ENCODE measurements at places on chromosomes 2 and 18.

- H3K4me1 ChIP-seq = peaks cover 35% of the 10 kb centered on the region
- no peak for DNase-seq
- H3K27me3 ChIP-seq = no peaks in the 10 kb centered on the region
- no peak overlapping the region for H3K27ac ChIP-seq
- no peak overlapping the region for H3K4me3 ChIP-seq
Observed at GRCh38 chr2:165637396-165637795, 156.7 kb downstream of the GALNT3 start.

GRCh38 chr2:10301941-10302478, 694 bp upstream of the HPCAL1 start:
- DNase-seq = no peak
- peaks cover 30% of the 10 kb centered on the region for H3K4me1 ChIP-seq
- 0 out of 2 replicates have a peak overlapping the region, but pooled peaks have one; percentile 42 for H3K27ac ChIP-seq
- no peaks in the 10 kb centered on the region for H3K36me3 ChIP-seq
- peaks cover 46% of the 10 kb centered on the region for H3K27me3 ChIP-seq
- peak overlapping the region; percentile 48 for H3K4me3 ChIP-seq

- H3K36me3 ChIP-seq = no peaks in the 10 kb centered on the region
- H3K4me3 ChIP-seq = no peak overlapping the region
- H3K27ac ChIP-seq = no peak overlapping the region
- no peak for DNase-seq
- no peaks in the 10 kb centered on the region for H3K27me3 ChIP-seq
Observed at GRCh38 chr18:23342506-23342905, 110.6 kb upstream of the RIOK3 start.

GRCh38 chr18:49161627-49162026, 210.9 kb upstream of the SMAD7 start:
- H3K4me3 ChIP-seq = no peak overlapping the region
- H3K4me1 ChIP-seq = peaks cover 11% of the 10 kb centered on the region
- no peak for DNase-seq
- H3K27ac ChIP-seq = no peak overlapping the region
- no peaks in the 10 kb centered on the region for H3K27me3 ChIP-seq

DNA sequence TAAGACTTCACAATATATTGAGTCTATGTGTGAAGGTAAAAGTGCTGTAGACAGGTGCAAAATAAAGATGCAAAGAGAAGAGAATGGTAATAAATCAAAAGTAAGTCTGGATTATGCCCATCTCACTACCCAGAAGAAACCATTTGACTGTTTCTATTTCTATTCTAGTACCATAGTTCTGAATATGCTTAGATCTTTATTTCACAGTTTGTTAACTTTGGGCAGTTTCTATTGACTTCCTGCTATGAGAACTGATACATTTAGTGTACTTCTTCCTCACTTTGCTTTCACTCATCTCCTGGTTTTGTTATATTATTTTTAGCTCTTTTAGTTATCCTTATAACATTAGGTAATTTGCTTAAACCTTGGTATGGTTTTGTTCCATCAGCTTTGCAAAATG, 94.9 kb downstream of the HS1BP3 start:
- H3K27ac ChIP-seq = no peak overlapping the region
- DNase-seq = no peak
- peaks cover 30% of the 10 kb centered on the region for H3K4me1 ChIP-seq
- H3K27me3 ChIP-seq = no peaks in the 10 kb centered on the region
- no peak overlapping the region for H3K4me3 ChIP-seq

GRCh38 chr2:72915320-72915906, 1.9 kb upstream of the EMX1 start:
- no peaks in the 10 kb centered on the region for H3K36me3 ChIP-seq
- peaks cover 68% of the 10 kb centered on the region for H3K27me3 ChIP-seq
- peaks cover 39% of the 10 kb centered on the region for H3K4me1 ChIP-seq
- H3K27ac ChIP-seq = no peak overlapping the region
- H3K4me3 ChIP-seq = peak overlapping the region; percentile 84
- DNase-seq = no peak

- H3K4me1 ChIP-seq = peaks cover 5% of the 10 kb centered on the region
- H3K36me3 ChIP-seq = no peaks in the 10 kb centered on the region
- no peak for DNase-seq
- H3K27me3 ChIP-seq = no peaks in the 10 kb centered on the region
- no peak overlapping the region for H3K27ac ChIP-seq
Observed at GRCh38 chr2:181485638-181485946, 28.4 kb downstream of the ITGA4 start.

GRCh38 chr18:354003-354402, 86.2 kb upstream of the THOC1 start:
- no peak for DNase-seq
- no peaks in the 10 kb centered on the region for H3K27me3 ChIP-seq
- no peak overlapping the region for H3K27ac ChIP-seq
- no peaks in the 10 kb centered on the region for H3K36me3 ChIP-seq
- H3K4me3 ChIP-seq = no peak overlapping the region

DNA sequence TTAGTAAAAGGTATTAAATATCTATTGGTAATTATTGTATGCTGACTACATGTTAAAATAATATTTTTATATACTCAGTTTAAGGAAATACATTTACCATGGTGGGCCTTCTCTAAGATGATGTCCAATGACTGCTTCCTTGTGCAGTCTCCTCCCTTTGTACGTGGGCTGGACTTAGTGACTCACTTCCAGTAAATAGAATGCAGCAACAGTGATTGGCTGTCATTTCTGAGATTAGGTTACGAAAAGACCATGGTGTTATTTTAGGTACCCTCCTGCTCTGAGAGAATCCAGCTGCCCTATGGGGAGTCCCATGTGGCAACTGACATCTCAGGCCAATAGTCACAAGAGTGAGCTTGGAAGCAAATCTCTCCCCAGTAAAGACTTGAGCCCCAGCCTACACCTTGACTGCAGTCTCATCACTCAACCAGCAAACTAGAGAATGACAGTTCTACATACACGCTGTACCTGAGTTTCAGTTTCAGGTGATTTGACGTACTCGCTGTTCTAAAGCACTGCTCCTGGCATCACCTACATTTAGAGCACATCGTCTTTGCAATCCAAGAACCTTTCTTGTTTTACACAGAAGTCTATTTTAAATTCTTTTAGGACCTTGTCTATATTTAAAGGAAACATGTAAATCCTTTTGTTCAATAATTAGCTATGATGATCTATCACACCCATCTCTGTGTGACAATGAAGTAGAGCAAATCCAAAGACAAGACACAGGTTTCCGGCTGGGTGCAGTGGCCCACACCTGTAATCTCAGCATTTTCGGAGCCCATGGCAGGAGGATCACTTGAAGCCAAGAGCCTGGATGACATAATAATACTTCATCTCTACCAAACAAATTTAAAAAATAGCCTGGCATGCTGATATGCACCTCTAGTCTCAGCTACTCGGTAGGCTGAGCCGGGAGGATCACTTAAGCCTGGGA, 87.2 kb downstream of the COBLL1 start:
- H3K27me3 ChIP-seq = no peaks in the 10 kb centered on the region
- H3K27ac ChIP-seq = no peak overlapping the region
- H3K4me1 ChIP-seq = no peaks in the 10 kb centered on the region
- H3K4me3 ChIP-seq = no peak overlapping the region
- no peak for DNase-seq

GRCh38 chr2:66438891-66439811, 4.2 kb downstream of the MEIS1 start:
- peak; percentile 55 for DNase-seq
- H3K4me3 ChIP-seq = peak overlapping the region; percentile 74
- H3K36me3 ChIP-seq = no peaks in the 10 kb centered on the region
- H3K27ac ChIP-seq = no peak overlapping the region
- peaks cover 100% of the 10 kb centered on the region for H3K27me3 ChIP-seq

DNA sequence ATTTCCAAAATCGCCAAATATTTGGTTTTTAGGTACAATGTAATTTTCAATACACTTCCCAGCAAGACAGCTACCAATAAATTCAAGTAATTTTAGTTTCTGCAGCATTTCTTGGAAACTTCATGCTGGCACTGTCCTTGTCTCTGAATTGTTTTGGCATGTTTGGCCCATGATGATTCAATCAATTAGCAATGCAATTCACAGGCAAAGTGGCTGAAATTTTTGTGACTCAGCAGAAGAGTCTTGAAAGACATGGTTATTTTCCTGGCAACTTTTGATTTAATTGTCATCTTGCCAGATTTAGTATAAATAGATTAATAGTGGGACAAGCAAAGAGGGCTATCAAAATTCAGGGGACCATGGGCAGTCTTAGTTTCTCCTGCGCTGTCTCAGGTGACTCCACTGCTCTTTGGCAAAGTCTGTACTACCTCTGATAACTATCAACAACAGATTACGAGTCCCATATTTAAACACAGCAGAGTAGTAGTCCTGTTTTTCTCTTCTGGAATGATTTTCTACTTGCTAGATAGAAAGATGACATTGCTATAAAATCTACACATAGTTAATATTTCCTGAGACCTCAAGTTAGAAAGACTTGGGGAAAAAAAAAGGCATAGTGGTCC, 88.9 kb upstream of the CYP26B1 start:
- H3K4me3 ChIP-seq = no peak overlapping the region
- no peak for DNase-seq
- H3K27me3 ChIP-seq = no peaks in the 10 kb centered on the region
- peaks cover 17% of the 10 kb centered on the region for H3K4me1 ChIP-seq
- no peak overlapping the region for H3K27ac ChIP-seq

DNA sequence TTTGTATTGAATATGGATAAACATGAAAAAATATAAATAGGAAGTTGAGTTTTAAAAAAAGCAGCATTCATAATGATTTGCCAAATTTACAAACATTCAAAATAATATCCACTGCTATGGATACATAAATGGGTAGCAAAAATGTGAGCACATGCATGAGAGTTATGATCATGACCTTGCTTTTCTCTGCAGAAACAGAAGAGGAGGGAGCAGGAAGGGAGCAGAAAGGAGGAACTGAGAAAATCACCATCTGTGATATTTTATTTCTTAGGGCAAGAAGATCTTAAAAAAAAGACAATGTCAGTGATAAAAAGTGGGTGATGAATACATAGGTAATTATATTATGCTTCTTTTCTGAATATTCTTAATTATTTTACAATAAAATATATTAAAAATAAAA, 17.7 kb upstream of the CCDC93 start:
- H3K4me3 ChIP-seq = no peak overlapping the region
- H3K27ac ChIP-seq = no peak overlapping the region
- DNase-seq = no peak

DNA sequence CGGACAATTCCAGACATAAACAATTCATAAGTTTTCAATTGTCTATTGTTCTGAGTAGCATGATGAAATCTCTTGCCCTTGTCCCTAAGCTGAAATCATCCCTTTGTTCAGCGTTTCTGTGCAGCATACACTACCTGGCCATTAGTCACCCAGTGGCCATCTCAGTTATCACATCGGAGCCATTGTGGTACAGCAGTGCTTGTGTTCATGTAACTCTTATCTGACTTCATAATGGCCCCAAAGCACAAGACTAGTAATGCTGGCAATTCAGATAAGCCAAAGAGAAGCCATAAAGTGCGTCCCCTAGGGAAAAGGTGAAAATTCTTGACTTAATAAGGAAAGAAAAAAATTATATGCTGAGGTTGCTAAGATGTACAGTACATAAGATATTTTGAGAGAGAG, 127.2 kb downstream of the FHOD3 start:
- no peak overlapping the region for H3K4me3 ChIP-seq
- H3K27me3 ChIP-seq = no peaks in the 10 kb centered on the region
- H3K36me3 ChIP-seq = no peaks in the 10 kb centered on the region
- no peak for DNase-seq

GRCh38 chr18:6368017-6368416, 46.7 kb downstream of the L3MBTL4 start:
- H3K4me1 ChIP-seq = peaks cover 31% of the 10 kb centered on the region
- no peak overlapping the region for H3K27ac ChIP-seq
- H3K36me3 ChIP-seq = peaks cover 8% of the 10 kb centered on the region
- H3K4me3 ChIP-seq = no peak overlapping the region

GRCh38 chr18:79987566-79987965, 797 bp downstream of the TXNL4A start:
- DNase-seq = no peak
- peaks cover 20% of the 10 kb centered on the region for H3K36me3 ChIP-seq
- no peaks in the 10 kb centered on the region for H3K27me3 ChIP-seq

GRCh38 chr2:219630770-219631405, 3.5 kb downstream of the SLC4A3 start:
- no peaks in the 10 kb centered on the region for H3K36me3 ChIP-seq
- peaks cover 6% of the 10 kb centered on the region for H3K4me1 ChIP-seq
- DNase-seq = no peak
- H3K4me3 ChIP-seq = no peak overlapping the region
- H3K27ac ChIP-seq = peak overlapping the region; percentile 32

DNA sequence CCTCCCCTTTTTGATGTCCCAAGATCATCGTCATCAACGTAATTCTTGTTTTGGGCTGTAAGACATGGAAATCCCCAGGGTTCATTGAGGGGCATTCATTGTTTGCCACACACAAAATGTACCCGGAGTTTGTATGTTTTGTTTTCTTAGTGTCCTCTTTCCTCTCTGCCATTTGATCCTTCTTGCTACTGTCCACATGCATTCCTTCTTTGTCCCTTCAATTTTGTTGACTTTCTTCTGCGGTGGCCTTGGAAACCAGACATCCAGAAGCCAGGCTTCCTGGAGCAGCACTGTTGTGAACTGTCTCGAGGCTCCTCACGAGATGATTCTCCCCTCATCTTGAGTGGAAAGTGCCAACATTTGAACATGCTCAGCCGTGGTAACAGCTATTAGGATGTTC, 24.8 kb downstream of the IGFBP2 start:
- no peaks in the 10 kb centered on the region for H3K27me3 ChIP-seq
- H3K36me3 ChIP-seq = peaks cover 70% of the 10 kb centered on the region
- H3K4me1 ChIP-seq = peaks cover 52% of the 10 kb centered on the region
- peak overlapping the region; percentile 7 for H3K27ac ChIP-seq

DNA sequence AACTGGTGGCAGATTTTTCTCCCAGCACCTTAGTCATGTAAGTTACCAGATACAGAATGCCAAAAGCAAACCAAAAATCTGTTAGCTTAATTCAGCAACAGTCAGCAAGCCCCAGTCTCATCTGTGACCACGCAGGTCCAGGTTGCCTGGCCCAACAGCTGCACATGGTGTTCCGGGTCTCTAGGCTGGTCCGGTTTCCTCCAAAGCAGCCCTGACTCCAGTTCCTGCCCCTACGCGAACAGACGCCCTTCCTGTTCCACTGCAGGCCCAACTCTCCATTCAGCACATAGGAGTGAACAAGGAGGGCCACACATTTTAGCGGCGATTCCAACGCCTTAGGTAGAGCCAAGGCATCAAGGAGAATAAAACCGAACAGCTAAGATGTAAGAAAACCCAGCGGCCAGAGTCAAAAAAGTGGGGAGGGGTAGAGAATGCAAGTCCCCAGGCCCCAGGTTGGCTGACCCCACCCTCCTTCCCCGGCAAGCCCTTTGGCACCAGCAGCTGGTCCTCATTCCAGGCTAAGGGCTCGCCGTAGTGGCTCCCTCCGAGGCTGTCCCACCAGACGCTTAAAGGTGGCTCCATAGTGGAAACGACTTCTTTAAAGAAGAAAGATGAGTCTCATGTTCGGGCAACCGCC, 1.5 kb downstream of the STK25 start:
- peak; percentile 23 for DNase-seq
- peaks cover 17% of the 10 kb centered on the region for H3K4me1 ChIP-seq
- peaks cover 15% of the 10 kb centered on the region for H3K27me3 ChIP-seq
- H3K36me3 ChIP-seq = 0 out of 2 replicates have a peak, but pooled peaks cover 2% of the 10 kb centered on the region
- H3K4me3 ChIP-seq = peak overlapping the region; percentile 78
- peak overlapping the region; percentile 33 for H3K27ac ChIP-seq

All from WTC11 (cell line).